ENCODE measurements at places on chromosomes 3 and 15. TPM values are rescaled to one million over a fixed set of nuclear protein-coding genes. Genes with fewer than 3 reads are reported as not detected.

The CFAP161 gene
- total RNA-seq: not detected

The SPESP1 gene
- total RNA-seq: 5.3 TPM

The IGSF11 gene
- total RNA-seq: not detected

The SERPINI1 gene
- 2.6 TPM for total RNA-seq

The TMEM212 gene
- total RNA-seq: not detected

The FBXO22 gene
- 82.4 TPM for total RNA-seq

The SCN11A gene
- total RNA-seq: under 0.01 TPM

The SEMA3G gene
- total RNA-seq: 1.7 TPM

All from tracheal epithelial cell (primary cell).